ENCODE measurements at places on chromosomes 4 and X.

GRCh38 chrX:6904156-6904555, 243.4 kb upstream of the STS start:
- no peak for DNase-seq

DNA sequence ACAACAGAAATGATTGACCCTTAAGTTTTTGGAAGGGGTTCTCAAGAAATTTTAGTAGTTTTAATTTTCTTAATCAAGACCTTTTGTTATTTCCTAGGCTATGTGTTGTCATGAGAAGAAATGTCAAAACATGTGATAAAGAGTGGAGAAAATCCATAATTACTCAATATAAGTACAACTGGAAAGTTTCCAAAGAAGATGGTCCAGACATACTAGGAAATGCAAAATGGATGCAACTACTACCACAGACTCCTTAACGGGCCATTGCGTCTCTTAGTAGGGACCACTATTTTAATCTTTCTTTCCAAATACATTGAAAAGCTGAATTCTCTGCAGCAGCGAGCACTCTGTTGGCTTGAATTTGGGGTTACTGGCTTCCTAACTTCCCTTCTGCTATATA, 148.8 kb downstream of the NWD2 start:
- no peak for DNase-seq

DNA sequence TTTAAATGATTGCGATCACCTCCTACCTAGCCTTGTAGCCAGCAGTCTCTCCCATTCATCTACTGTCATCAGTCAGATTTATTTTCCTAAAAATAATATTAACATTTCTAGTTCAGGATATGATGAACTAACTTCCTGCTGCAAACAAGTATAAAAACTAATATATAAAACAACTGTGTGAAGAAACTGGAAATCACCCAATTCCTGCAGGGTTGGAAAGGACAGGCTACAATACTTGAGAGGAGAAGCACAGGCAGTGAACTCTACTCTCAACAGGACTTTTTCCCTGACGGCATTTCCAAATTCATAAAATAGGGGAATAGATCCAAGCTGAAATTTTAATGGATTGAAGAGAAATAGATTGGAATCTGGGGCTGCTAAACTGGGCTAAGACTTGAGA, 14.2 kb upstream of the BBS12 start:
- no peak for DNase-seq

GRCh38 chrX:154399527-154400368, 1.6 kb downstream of the RPL10 start:
- no peak for DNase-seq

DNA sequence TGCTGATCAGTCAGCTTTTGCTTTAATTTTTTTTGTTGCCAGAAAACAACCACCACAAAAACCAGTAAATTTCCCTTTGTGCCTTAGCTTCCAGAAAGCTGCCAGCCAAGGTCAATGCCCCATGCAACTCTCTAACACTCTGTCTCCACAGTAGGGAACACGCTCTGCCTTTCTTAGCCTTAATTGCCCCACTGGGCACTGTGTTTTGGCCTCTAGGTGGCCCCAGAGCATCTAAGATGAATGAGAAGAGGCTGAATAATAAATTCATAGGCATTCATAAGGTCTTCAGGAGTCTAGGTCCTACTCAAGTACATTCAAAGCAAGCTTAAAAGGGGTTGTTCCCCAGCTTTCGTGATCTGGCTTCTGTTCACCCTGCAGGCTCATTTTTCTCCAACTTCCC, 57.7 kb upstream of the PASD1 start:
- peak; percentile 2 for DNase-seq

DNA sequence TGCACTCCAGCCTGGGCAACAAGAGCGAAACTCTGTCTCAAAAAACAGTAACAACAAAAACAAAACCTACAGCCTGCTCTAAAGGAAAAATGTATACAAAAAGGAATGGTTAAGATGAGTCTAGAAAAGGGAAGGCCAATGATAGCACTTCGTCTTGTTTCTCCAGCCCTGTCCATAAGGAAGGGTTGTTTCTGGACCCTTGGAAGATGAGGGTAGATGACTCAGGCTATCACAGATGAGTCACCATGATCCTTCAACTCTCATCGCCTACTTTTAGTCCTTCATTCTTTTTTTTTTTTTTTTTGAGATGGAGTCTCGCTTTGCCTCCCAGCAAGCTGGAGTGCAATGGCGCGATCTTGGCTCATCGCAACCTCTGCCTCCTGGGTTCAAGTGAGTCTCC, 8.8 kb downstream of the PLA2G12A start:
- peak; percentile 54 for DNase-seq

DNA sequence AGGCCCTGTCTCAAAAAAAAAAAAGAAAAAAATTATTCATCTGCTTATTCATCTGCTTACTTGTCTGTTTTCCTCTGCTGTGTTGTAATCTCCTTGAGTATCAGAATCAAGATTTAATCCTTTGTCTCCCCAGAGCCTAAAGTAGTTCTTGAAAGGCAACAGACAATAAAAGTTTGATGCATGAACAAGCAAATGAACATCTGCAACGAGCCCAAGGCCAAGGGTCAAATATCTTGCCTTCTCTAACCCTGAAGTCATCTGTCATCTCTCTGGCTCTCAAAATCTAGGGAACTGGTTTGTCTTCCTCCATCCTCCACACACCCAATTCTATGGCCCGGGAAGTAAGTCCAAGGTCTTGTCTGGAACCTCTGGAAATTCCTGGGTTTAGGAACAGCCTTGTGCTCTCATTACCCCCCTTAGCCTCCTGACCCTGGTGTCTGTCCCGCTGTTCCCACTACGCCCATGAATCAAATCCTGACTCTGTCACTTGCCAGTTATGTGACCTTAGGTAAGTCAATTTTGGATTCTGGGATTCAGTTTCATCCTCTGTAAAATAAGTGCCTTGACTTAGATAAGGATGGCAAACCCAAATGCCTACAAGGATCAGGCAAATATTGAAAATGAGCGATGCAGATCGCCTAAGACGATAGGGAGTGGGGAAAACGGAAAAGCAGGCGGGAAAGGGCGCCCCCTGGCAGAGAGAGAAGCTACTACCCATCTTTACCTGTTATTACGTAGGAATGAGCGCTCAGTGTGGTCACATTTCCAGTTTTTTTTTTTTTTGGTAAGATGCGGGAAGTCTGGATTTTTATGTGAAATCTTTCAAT, 102.7 kb upstream of the DHX15 start:
- DNase-seq, result no peak

- no peak for DNase-seq
These were observed 88.3 kb downstream of the FAM53A start for GRCh38 chr4:1595789-1596325.

- no peak for DNase-seq
These were observed 1.1 kb upstream of the CHST7 start for GRCh38 chrX:46572340-46572936.

DNA sequence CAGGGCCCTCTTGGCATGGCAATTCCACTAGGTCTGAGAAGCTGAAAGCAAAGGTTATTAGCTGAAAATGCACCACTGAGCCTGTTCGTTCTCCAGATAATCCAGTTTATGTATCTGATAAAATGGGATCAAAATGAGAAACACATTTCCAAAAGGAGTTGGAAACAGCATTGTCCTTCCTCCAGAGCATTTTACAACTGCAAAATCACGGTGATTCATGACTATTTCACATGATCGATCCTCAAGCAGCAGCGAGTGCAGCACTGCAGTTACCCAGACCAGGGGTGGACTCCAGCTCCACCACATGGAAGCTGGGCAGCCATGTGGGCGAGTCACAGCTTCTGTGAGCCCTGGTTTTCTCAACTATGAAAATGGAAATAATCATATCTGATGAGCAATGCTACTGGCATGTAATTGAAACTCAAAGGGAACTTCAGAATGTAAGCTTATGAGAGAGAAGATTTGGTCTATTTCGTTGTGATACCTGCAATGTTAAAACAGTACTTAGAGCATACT, 78.7 kb upstream of the MSX1 start:
- DNase-seq, result peak; percentile 90

- DNase-seq, result no peak
These were observed 638.4 kb downstream of the IL1RAPL1 start for GRCh38 chrX:29225670-29226069.

- no peak for DNase-seq
These were observed 262.2 kb upstream of the INTU start for GRCh38 chr4:127370604-127371003.

- DNase-seq, result no peak
These were observed 59.2 kb upstream of the TXK start for GRCh38 chr4:48193096-48193836.

- DNase-seq, result peak; percentile 68
These were observed 911.8 kb downstream of the CENPC start for GRCh38 chr4:66633477-66633876.

DNA sequence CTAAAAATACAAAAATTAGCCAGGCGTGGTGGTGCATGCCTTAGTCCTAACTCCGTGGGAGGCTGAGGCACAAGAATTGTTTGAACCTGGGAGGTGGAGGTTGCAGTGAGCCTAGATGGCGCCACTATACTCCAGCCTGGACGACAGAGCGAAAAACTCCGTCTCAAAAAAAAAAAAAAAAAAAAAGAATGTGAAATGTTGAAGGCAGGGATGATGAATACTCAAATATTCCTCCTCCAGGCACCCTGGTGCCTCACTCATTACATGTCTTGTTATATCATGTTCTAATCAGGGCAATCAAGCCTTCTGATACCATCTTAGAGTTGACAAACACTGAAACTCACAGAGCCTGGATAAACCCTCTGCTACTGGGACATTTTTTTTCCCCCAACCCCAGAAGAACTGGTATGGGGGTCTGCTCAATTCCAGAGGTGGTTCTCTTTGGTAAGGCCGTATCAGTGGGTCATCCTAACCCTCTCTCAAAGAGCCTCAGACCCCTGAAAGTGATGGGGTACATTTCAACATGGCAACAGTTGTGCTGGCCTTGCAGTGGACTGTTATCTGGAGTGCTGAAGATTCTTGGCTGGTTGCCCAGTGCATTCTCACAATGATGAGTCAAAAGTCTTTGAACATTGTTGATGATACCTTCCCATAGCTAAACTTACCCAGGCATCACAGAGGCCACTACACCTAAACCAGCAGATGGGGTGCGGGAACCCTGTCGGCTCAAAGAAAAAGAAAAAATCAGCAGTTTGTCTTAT, 2.4 kb upstream of the SH3KBP1 start:
- DNase-seq, result peak; percentile 73

- DNase-seq, result no peak
These were observed 53.5 kb upstream of the SMIM31 start for GRCh38 chr4:164700471-164700870.

GRCh38 chr4:5870701-5871100, 22.2 kb downstream of the CRMP1 start:
- DNase-seq, result no peak

DNA sequence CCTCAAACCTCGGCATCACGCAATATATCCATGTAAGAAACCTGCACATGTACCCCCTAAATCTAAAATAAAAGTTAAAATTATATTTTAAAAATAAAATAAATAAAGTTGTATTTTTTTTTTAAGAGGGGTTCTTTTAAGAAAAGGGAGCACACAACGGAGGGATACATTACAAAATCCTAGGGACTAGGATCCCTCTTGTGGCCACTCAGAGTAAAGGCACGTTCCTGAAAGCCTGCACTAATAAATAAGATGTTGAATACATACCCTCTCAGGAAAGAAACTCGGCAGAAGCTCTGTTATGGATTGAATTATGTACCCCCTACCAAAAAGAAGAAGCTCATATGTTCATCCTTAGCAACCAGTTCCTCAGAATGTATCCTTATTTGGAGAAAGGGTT, 50.9 kb upstream of the PRDX4 start:
- DNase-seq, result peak; percentile 23

GRCh38 chrX:101257448-101258258, 33.5 kb downstream of the TAF7L start:
- peak; percentile 16 for DNase-seq

GRCh38 chr4:137861682-137862081, 329.4 kb upstream of the PCDH18 start:
- peak; percentile 41 for DNase-seq

DNA sequence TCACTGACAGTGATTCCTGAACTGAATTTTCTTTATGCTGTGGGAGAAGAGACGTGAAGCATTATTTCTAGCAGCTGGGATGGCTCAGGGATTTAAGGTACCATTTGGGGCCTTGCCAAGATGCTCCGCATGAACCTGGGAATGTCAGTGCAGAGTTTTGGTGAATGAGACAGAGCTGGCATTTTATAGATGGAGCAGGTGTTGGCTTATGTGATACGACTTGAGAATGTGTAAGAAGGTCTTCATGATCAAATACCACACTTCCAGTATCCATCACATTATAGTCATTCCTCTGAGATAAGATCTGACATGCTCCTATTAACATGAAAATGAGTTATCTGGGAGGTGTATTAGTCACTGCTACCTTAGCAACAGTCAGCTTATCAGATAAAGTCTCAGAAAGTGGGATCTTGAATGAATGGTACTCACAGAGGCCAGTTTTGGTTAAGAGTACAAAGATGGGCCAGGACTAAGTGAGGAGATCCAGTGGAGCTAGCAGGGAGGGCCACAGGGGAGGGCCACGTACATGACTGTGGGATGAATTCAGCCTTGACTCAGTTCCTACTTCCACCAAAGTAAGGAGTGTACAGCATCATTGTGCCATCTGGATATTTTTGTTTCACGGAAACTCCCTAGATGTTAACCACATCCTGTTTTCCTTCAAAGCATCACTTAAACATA, 116.7 kb downstream of the SPCS3 start:
- DNase-seq, result peak; percentile 80

DNA sequence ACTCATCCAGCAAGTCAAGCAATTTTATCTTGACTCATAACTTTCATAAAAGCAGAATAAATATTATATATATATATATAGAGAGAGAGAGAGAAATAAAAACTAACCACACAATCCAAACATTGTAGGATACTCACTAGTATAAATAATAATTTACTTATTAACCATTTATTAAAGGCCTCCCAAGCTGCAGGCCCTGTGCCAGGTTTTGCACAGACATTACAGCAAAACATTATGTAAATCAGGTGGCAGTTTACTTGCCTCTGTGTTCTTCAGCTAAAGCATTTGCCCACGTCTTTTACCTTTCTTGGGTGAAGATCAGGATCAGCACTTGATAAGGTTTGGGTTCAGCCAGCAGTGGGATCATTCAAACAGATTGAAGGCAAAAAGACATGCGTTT, 75.6 kb downstream of the CLDN22 start:
- no peak for DNase-seq

- peak; percentile 5 for DNase-seq
These were observed 150.3 kb downstream of the GPAT3 start for GRCh38 chr4:83686166-83686565.

- DNase-seq, result no peak
These were observed 64.3 kb upstream of the CD99 start for GRCh38 chrX:2626750-2627149.

- DNase-seq, result no peak
These were observed 9.4 kb upstream of the CPLX1 start for GRCh38 chr4:835148-836002.

- no peak for DNase-seq
These were observed 64.8 kb downstream of the TAB3 start for GRCh38 chrX:30824275-30824674.

GRCh38 chr4:183403961-183404360, 40.5 kb upstream of the CDKN2AIP start:
- no peak for DNase-seq

GRCh38 chr4:9933956-9934355, 87.3 kb downstream of the SLC2A9 start:
- DNase-seq, result no peak

Data from fibroblast of skin of back (primary cell).